Esophagus squamous epithelium (tissue), 5 donors: ENCODE measurements at places on chromosomes 2 and 18.

GRCh38 chr2:67574230-67574629 lies 177.1 kb downstream of the ETAA1 start:
- no peak for DNase-seq

- peak; percentile 19 for DNase-seq
Observed at GRCh38 chr2:43221124-43221762, 5.2 kb downstream of the ZFP36L2 start.

DNA sequence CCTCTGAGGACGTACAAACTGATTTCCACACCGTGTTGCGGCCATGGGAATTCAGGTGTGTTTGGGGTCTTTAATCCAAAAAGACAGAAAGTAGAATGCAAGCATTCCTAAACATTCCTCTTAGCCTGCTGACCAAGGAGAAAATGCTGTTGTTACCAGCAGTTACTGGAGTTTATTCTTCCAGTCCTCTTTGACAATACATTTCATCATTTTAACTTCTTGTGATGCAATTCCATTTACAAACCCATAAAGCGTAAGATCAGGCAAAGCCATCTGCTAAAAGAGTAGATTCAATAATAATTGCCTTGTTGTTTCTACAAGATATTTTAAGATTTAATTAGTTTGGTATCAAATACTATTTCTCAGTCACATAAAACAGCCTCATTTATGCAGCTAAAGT lies 32.7 kb downstream of the SPIRE1 start:
- no peak for DNase-seq

DNA sequence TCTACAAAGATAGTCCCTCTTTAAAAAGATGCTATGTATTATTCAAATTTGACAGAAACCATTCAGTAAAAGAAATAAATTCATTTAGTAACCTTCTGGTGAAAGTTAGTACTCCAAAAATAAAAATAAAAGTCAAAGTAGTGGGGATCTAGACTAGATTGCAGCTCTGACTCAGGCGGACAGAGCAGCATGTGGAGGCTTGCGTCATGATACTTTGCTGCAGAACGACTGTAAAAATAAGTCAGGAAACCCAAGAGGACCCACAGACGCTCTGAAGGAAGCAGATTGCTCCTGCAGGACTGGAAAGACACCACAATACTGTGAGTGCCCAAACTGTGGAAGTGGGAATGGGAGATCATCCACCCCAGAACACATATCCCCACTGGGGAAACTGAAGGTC lies 301.9 kb downstream of the RIT2 start:
- no peak for DNase-seq

- DNase-seq: no peak
Observed at GRCh38 chr2:37786854-37787253, 115.4 kb upstream of the CDC42EP3 start.

DNA sequence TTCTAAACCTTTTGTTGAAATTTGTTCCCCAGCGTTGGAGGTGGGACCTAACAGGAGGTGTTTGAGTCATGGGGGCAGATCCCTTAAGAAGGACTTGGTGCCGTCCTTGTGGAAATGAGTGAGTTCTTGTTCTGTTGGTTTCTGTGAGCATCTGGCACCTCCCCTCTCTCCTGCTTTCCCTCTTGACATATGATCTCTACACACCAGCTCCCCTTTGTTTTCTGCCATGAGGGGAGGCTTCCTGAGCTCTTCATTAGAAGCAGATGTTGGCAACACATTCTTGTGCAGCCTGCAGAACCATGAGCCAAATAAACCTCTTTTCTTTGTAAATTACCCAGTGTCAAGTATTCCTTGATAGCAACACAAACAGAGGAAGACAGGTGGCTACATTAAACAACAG lies 23.8 kb downstream of the NABP1 start:
- no peak for DNase-seq

DNA sequence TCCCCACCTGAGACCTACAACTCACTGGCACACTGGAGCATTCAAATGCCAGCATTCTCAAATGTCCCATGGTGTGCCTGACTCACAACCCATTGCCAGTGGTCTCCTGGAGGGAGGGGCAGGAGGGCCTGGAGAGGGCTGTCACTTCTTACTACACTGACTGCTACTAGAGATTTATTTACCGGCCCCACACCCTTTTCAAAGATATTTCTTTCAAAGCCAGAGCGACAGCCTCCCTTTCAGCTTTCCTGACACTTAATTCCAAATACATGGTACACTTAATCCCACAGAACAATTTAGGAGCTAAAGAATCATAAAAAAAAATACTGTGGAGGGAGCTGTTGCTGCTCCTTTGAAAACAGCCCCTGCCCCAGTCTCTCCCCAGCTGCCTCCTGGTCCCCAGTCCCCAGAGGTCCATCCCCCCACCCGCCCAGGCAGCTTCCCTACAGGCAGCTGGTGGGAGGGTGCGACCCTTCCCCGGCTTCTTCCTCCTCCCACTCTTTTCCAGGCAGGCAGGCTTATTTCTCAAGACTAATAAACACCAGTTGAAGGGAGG lies 129.1 kb upstream of the SMAD2 start:
- no peak for DNase-seq

DNA sequence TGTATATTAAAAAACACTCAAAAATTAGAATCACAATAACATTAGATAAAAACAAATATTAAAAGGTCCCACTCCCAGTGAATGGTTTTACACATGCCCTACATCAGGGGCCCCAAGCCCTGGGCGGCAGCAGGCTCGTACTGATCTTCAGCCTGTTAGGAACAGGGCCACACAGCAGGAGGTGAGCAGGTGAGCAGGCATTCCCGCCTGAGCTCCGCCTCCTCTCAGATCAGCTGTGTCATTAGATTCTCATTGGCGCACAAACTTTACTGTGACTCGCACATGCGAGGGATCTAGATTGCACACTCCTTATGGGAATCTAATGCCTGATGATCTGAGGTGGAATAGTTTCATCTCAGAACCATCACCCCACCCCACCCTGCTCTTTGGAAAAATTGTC lies 74.2 kb downstream of the MBD2 start:
- DNase-seq: no peak

DNA sequence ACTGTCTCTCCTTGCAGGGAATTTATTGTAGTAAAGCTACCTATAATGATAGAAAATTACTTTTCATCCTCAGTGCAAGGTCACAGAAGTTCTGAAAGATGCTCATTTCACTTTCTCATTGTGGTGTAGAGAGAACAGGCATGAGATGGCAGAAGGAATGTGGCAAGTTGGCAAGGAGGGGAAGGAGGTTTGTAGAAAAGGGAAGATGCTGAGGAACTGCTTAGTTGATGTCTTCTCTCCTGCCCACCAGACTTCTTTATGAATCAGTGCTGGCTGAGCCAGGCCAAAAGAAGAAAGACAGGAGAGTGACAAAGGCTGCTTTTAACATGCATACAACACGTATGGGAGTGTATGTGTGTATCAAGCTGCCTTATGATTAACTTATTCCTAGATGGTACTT lies 164.4 kb downstream of the PRPF40A start:
- DNase-seq: no peak

DNA sequence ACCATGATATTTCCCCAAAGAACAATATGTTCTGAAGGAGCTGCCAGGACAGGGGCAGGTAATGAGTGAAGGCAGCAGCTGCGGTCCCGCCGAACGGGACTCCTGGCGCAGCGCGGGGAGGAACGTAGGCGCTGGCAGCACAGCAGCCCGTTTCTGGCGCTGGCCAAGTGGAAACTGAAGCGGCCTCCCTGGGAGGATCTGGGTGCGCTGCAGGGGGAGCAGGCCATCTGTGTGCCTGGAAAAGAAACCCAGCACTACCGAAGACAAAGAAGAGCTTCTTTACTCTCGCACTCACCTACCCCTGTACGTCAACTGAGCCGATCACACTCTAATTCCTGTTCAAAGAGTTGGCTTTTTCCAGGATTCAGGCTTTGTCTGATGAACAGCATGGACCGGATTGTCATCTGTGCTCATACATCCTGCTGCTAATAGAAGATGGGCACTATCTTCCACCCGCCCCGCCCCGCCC lies 11.8 kb downstream of the G6PC2 start:
- DNase-seq: no peak

DNA sequence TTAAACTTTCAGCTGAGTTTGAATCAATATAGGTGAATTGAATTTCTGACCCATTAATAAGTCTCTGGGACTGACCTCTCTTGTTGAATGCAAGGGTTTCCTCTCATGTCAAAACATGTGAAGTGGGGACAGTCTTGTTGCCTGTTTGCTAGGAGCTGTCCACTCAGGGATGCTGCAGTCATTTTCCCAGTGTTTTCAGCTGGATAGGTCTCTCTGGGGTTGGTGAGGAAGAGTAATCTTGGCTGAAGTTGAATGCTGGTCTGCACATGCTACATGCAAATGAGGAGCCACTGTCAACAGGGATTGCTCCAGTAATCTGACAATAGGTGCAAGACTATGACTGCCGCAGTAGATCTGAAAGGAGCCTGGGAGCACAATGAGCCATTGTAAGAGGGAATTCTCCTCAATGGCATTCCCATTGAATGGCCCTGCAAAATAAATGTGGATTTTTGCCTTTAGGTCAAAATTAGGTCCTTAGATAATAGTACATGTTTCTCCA lies 34.1 kb upstream of the IL1RL1 start:
- no peak for DNase-seq

DNA sequence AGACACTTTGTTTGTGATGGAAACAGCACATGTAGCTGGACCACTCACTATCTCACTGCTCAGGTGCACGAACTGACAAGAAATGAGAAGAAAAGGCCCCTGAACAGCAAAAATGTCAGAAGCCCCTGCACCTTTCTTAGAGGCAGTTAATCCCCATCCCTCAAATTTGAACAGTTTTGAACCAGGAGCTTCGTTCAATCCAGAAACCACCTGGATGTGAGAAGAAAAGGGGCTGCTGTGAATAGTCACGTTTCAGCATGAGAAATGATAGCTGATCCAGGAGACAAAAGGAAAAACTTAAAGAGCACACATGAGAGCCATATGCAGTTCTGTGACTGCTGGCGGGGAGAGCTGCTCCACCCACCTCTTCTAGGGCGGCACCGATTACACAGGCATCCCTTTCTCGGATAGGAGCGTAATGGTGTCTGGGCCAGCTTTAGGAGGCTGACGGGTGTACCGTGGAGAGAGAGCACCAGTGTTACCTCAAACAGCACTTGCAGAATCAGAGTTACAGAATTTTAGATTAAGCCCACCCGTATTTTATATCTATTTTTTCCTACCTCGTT lies 117.0 kb upstream of the EML6 start:
- no peak for DNase-seq

- DNase-seq: no peak
Observed at GRCh38 chr2:239811111-239811781, 213.9 kb downstream of the NDUFA10 start.

- DNase-seq: no peak
Observed at GRCh38 chr2:45984896-45985473, 312.2 kb upstream of the EPAS1 start.

GRCh38 chr2:44424211-44424610 lies 62.5 kb downstream of the CAMKMT start:
- no peak for DNase-seq

GRCh38 chr18:49650426-49650891 lies 88.6 kb downstream of the LIPG start:
- DNase-seq: no peak

GRCh38 chr2:207296265-207296948 lies 130.7 kb upstream of the KLF7 start:
- DNase-seq: no peak

GRCh38 chr18:42936289-42936688 lies 179.2 kb downstream of the RIT2 start:
- DNase-seq: no peak

- DNase-seq: no peak
Observed at GRCh38 chr2:162298669-162299335, 19.7 kb downstream of the IFIH1 start.

DNA sequence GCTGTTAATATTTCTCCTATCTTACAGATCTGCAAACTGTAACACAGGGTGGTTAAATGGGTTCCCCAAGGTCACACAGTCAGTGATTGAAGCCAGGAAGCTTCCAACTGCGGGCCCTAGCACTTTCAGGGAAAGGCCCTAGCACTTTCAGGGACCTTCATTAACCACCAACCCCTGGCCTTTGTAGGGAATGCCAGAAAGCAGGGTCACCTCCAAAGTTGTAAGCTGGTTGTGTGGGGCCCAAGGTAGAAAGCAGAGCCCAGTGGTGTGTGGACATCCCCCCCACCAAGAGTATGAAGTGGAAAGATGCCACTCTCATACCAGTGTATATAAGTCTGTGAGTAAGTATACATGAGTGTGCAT lies 4.4 kb downstream of the DLX2 start:
- no peak for DNase-seq

GRCh38 chr2:233492751-233493150 lies 73.8 kb downstream of the USP40 start:
- DNase-seq: no peak

DNA sequence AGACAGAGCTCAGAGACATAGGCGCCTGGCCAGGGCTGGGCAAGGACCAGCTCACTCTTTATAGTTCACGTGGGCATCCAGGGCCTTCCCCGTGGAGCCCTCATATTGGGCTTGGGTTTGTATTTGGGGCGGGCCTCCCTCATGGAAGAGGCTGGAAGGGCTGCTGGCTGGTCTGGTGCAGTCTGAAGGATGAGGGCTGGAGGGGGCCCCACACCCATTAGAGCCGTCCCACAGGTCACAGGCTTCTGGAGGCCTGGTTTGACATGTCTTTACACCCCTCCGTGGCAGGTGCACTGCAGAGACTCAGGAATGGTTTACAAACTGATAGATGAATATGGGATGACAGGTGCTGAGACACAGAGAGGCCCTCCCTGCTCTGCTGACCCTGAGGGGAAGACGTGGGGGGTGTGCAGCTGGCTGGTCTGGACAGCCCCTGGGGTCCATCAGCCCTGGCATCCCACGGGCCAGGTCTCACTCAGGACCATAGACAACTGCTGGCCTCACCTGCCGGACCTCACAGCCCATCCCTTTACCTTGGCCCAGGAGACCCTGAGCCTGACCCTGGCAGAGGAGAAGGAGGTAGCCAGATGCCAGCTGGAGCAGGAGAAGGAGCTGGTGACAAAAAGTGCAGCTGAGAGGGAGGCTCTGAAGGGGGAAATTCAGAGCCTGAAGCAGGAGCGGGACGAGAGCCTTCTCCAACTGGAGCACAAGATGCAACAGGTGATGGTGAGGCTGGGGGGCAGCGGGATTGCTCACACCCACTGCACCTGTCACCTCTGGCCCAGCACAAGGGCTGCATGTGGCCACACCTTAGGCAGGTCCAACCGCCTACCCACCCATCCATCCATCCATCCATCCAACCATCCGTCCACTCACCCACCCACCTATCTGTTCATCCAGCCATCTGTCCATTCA lies 43.9 kb downstream of the CROCC2 start:
- no peak for DNase-seq

GRCh38 chr2:209495855-209496585 lies 72.2 kb downstream of the MAP2 start:
- no peak for DNase-seq

- no peak for DNase-seq
Observed at GRCh38 chr2:120421126-120421829, 75.3 kb downstream of the INHBB start.

- DNase-seq: no peak
Observed at GRCh38 chr2:238942726-238943300, 94.9 kb downstream of the TWIST2 start.

DNA sequence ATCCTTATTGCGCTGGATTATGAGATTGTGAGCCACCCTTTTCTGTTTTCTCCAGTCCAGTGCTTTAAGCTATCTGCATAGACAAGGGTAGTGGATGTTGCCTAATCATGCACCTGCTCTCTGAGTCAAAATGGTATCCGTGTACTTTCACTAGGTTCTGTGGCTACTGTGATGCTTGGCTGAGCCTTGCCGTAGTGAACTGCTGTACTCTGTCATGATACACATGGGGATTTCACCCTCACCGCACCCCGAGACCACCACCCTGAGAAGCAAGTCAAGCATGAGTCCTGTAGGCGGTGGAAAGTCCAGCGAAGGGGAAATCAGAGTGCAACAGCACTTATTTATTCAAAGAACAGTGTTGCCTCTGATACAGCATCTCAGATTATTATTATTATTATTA lies 55.0 kb downstream of the ARHGAP25 start:
- peak; percentile 12 for DNase-seq
